Stimulated activated CD8-positive, alpha-beta memory T cell treated with anti-CD3 and anti-CD28 coated beads, Interleukin-4, amount 100 ng/mL, for 1 hour (primary cell): ENCODE measurements at places on chromosomes 6 and 20.

DNA sequence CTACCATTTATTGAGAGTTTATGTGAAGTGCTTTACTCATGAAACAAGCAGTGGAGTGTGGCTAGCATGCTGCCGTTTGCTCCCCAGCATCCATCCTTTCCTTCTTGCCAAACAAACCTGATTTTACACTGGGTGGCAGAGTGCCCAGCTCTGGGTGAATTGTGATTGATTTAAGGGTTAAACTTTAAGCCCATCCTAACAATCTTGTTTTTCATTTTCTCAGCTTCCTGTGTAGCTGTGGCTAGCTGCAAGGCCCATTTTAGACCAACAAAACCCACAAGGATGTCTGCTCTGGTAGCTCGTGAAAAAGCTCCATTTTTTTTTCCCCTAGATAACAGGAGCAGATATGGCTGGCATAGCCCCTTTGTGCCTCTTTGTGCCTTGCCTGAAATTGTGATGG, 77.7 kb upstream of the KCNG1 start:
- DNase-seq, result no peak

DNA sequence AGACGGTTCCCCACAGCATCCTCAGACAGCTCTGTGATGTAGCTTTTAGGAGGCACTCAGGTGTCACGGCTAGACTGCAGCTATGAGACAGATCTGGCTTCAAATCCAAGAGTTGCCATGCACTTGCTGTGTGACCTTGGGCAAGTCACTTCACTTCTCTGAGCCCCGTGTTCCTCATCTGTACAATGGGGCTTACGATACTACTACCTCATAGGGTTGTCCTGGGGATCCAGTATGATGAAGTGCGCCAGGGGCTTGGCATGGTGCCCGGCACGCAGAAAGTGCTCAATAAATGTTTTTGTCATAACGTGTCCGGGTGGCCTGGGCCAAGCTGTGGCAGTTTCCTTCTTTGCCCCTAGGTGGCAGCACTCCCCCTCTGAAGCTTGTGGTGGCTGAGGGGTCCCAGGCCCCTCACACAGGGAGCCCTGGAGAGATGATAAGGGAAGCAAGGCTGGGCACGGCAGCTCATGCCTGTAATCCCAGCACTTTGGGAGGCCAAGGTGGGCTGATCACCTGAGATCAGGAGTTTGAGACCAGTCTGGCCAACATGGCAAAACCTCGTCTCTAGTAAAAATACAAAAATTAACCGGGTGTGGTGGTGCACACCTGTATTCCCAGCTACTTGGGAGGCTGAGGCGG, 19.1 kb upstream of the CHMP4B start:
- peak; percentile 16 for DNase-seq

- DNase-seq, result no peak
Observed at GRCh38 chr20:19688031-19688806, 69.8 kb upstream of the RIN2 start.

DNA sequence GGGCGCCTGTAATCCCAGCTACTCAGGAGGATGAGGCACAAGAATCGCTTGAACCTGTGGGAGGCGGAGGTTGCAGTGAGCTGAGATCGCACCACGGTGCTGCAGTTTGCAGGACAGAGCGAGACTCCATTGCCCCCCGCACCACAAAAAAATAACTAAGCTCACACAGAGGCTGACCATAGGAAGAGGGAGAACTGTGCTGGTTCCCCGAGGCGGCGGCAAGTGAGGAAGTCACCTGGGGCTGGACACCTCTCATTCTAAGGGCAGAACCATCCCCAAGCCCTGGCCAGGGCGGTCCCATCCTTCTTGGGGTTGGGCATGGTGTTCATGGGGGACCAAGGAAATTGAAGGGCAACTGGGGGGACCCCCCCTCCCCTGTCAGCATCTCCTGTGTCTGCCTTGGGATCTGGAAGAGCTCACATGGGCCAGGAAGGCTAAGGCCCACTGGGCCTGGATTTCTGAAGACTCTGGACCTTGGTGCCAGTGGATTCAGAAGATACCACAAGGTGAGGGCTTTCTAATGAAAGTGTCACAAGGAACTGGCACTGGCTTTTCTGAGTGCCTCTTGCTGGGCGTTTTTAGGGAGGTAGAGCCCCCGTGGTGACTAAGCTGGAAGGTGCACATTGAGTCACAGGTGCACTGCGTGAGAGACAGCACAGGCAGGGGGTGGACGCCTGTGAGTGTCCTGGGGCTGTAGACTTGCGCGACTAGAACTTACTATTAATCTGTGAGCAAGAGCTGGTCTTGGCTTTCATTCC, 11.5 kb downstream of the IRF4 start:
- DNase-seq, result no peak

- no peak for DNase-seq
Observed at GRCh38 chr6:63644668-63645326, 9.2 kb downstream of the PHF3 start.

DNA sequence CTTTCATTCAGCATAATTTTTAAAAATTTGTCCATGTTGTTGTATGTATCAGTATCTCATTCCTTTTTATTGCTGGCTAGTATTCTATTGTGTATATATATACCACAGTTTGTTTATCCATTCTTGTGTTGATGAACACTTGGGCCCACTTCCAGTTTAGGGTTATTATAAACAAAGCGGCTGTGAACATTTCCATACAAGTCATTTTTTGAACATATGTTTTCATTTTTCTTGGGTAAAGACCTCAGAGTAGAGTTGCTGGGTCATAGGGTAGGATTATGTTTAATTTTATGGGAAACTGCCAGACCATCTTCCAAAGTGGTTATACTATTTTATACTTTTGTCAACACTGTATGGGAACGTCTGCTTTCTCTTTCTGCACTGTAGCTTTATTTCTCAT, 55.3 kb downstream of the RBM24 start:
- DNase-seq, result no peak

DNA sequence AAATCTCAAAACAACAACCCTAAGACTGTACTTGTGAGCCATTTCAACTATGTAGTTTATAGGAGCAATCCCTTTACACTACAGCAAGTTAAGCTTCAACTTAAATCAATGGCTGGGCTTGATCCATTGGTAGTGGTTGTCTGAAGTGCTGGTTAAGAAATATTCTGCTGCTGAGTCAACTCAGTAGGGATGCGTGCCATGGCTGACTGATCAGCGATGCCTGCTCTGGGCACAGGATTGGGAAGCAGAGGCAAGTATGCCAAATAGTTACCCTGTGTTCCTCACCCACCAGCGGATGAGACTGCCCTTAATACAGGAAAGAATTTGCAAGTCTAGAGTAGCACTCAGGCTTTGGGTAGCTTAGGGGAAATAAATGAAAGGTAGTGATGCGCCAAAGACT, 41.5 kb downstream of the GCM1 start:
- DNase-seq, result no peak

DNA sequence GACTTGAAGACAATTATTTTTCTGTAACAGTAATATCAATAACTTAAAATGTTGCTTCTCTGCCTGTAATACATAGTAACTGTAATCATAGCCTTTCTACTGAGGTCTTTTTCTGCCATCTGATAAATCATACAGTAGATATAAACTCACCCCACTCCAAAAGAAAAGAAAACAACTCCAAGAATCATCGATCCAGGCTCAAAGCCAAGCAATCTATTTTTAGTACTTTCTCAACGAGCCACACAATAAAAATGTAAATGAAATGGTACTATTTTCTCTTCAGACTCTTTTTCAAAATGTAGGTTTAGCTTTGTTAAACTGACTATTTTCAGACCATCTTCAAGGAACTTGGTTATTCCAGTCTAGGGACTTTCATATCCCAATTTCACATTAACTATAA, 493.3 kb downstream of the ADGRB3 start:
- DNase-seq, result no peak

DNA sequence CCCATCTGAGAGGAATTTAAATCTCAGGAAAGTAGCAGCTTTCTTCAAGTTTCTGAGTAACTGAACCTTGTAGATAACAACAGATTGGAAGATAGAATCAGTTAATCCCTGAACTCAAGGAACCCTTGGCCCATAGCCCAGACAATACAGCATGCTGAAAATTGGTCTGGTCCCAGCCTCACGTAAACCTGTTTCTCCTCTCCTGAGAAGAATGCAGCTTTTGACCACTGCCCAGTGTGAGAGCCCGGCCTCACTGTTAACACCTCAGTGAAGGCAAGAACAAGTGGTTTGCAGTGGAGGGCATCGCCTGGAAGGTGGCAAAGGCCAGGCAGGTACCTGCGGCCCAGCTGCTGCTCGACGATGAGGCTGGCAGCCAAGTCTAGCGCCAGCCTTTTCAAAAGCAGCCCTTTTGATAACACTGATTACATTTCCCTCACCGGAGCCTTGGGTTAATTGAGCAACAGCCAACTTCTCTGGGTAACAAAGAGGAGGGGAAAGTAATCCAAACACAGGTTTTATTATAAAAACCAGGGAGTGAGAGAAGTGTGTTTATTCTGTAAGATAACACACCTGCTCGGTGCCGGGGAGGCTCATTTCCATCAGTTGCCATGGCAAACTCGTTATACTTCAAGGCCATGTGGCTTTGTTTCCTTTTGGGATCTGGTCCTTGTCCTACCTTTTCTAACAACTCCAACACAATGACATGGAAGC, 54.0 kb downstream of the TRAF3IP2 start:
- no peak for DNase-seq

DNA sequence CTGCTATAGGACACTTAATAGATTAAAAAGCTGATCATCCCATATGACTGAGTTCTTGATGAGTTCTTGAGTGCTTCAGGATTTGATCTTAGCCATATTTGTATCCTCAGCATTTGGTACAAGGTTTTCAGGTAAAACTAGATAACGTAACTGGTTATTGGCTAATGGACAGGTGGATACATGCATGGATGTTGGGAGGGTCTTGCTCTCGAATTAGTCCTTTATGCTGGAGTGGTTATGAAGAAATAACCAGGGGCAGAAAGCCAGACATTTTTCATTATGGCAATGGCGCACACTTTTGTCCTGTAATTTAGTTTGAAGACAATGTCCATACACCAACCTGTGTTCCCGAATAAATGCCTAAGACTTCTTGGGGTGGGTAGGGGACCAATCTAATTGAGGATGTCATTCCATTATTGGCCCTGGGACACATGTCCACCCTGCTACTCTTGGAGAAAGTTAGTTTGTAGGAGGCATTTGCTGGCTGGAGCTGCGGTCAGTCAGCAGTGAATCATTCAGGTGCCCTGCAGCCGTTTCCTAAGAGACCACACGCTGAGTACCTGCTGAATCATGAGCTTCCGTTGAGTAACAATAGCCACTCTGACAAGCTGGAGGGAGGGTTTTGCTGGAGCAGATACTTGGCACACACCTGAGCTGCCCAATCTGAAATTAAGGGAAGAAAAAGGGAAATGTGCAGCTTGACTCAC, 194.4 kb downstream of the FOXA2 start:
- DNase-seq, result no peak

DNA sequence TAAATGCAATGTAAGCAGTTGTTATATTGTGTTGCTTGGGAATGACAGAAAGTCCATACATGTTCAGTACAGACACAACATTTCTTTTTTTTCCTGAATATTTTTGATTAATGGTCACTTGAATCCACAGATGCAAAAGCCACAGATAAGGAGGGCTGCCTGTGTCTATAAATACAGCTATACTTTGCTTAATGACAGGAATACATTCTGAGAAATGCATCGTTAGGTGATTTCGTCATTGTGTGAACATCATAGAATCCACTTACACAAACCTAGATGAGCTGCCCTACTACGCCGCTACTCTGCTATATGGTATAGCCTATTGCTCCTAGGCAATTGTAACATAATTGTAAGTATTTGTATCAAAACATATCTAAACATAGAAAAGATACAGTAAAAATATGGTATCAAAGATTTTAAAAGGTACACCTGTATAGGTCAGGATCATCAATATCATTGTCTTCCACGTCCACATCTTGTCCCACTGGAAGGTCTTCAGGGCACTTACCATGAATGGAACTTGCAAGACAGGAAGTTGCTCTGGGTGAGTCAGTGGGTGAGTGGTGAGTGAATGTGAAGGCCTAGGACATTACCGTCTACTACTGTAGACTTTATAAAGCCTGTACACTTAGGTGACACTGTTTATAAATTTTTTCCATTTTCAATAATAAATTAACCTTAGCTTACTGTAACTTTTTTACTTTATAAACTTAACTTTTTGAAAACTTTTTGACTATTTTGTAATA, 27.9 kb upstream of the POPDC3 start:
- DNase-seq, result no peak

DNA sequence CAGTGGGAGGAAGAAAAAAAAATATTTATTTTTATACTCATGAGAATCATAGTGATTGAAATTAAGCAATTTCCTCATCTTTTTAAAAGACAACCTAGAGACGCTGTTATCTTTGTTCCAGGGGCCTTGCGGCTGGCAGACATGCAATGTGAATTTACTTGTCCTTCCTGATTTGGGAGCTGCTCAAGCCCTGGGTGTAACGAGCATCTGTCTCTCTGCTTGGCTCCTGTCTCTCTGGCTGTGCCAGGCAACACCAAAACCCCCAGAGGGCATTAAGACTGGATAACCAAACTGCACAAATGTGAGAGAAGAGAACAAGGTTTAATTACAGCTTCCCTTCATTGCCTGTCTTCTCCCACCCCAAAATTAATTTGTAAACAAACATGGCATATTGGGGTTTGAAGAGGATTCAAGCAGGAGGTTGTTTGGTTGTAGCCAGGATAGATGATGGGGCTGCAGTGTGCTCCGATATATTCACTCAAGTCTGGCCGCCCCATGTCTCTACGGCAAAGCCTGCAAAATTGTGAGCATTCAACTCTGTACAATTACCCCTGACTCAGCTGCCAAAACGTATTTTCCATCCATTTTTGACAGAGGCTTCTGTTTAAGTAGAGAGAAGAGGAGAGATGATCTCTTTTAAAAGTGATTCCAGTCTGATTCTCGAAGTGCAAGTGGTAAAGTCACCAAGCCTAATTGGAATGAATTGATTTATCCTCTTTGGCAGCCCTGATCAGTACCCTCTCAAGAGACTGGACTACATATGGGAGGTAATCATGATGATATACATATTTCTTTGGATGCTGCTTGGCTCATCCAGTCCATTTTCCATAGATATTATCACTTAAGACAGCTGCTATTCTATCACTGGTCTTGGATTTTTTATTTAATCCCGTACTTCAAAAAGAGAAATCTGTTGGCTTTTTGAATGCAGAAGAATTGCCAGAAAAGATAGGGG, 170.2 kb downstream of the SLC24A3 start:
- DNase-seq, result no peak

- DNase-seq, result no peak
Observed at GRCh38 chr20:50121858-50122271, 8.9 kb upstream of the UBE2V1 start.

GRCh38 chr6:133236932-133237331, 4.2 kb upstream of the EYA4 start:
- DNase-seq, result no peak
